HTR-8/SVneo (cell line): ENCODE measurements at places on chromosomes 4 and X.

DNA sequence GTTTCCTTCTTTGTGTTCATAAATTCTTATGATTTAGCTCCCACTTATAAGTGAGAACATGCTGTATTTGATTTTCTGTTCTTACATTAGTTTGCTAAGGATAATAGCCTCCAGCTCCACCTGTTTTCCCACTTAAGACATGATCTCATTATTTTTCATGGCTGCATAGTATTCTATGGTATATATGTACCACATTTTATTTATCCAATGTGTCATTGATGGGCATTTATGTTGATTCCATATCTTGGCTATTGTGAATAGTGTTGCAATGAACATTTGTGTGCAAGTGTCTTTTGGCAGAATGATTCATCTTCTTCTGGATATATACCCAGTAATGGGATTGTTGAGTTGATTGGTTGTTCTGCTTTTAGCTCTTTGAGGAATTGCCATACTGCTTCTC lies 1234.8 kb downstream of the ADGRL3 start:
- no peak for DNase-seq

GRCh38 chrX:112066813-112067212 lies 15.8 kb downstream of the TRPC5 start:
- DNase-seq: no peak

GRCh38 chrX:139290310-139290709 lies 240.2 kb upstream of the F9 start:
- no peak for DNase-seq

DNA sequence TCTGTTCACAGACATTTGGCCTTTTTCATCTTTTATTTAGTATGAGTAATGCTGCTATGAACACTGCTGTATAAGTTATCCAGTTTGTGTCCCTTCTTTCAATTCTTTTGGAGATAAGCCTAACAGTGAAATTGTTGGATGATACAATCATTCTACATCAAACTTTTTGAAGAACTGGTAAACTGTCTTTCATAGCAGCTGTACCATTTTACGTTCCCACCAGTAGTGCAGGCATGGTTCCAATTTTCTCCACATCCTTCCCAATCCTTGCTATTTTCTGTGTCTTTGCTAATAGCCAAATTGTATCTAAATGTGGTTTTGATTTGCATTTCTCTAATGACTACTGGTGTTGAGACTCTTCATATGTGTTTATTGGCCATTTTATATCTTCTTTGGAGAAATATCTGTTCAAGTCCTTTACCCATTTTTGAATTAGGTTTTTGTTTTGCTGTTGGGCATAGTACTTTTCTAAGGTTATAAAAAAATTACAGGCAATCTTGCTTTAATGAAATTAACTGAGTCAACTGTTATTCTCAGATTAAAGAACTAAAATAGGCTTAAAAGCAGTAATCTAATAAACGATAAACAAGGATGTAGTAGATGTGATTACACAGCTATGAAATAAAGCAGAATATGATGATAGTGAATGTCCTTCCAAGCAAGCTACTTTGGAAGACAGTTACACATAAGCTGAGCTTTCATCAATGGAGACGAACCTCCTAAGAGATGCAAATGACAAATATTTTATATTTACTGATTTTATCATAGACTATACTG lies 57.2 kb downstream of the FBXW7 start:
- DNase-seq: no peak

DNA sequence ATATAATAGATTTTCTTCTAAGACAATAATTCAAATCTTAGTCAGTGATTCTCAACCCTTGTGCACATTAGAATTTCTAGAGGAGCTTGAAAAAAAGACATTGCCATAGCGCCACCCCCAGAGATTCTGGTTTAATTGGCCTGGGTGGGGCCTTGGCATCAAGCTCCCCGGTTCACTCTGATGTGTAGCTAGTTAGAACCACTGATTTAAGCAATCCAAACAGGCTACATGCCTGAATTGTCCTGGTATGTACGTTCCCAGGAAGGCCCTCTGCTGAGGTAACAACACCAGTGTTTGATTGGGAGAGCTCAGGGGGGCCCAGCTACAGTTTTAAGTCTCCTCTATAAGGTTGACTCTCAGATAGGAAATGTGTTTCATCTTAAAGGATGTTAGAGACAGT lies 1.3 kb upstream of the ATP10D start:
- no peak for DNase-seq

DNA sequence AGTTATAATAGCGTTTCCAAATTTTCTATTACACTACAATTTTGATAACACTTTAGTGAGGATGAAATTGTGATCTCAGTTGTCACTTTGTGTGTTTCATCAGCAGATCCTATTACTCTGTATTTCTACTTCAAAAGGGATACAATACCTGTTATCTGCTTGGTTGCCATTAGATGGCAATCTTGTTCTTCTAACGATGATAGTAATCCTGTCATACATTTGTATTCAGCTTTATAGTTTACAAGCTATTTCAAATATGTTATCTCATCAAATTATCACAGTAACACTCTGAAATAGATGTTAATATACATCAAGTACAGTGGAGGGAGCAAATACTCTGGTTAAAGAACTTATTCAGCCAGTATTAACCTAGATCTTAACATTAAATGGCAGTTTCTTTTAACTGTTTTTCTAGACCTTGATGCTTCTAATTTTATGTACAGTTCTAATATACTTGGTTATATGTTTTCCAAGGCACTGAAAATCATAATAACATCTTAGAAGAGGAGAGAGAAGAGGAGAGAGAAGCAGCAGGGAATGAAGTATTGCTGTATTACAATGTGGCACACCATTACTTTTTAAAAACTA lies 292.0 kb downstream of the CCSER1 start:
- DNase-seq: peak; percentile 39

- DNase-seq: peak; percentile 25
Measured at GRCh38 chr4:16029262-16029661, 54.6 kb downstream of the PROM1 start.

GRCh38 chrX:38878641-38879340 lies 77.5 kb downstream of the MID1IP1 start:
- DNase-seq: no peak
